ENCODE measurements at places on chromosomes 3 and 15. TPM values are rescaled to one million over a fixed set of nuclear protein-coding genes. Genes with fewer than 3 reads are reported as not detected.

The GOLGA6D gene
- total RNA-seq, result not detected

The MKRN2OS gene
- not detected for total RNA-seq

The PPIP5K1 gene
- 35.5 TPM for total RNA-seq

The HGD gene
- total RNA-seq, result not detected

The P2RY12 gene
- total RNA-seq, result not detected

The SATB1 gene
- 17.5 TPM for total RNA-seq

The CMTM7 gene
- total RNA-seq, result 12.6 TPM

The CYP11A1 gene
- total RNA-seq, result not detected

The FBXW12 gene
- not detected for total RNA-seq

The LRRC15 gene
- not detected for total RNA-seq

The PDCD6IP gene
- total RNA-seq, result 170 TPM

The LRTM1 gene
- total RNA-seq, result not detected

The PRKCD gene
- total RNA-seq, result 3.9 TPM

The BLM gene
- total RNA-seq, result 9.0 TPM

The SCAMP5 gene
- total RNA-seq, result 3.5 TPM

The UPK1B gene
- not detected for total RNA-seq

The CEP70 gene
- total RNA-seq, result 19.4 TPM

The TLR9 gene
- 0.04 TPM for total RNA-seq

The RAD18 gene
- total RNA-seq, result 14.3 TPM

The SLITRK3 gene
- total RNA-seq, result not detected

The RASGRF1 gene
- total RNA-seq, result not detected
